Stimulated activated CD4-positive, alpha-beta T cell treated with anti-CD3 and anti-CD28 coated beads, Interleukin-12 subunit alpha, Interleukin-12 subunit beta, amount 100 ng/mL, for 24 hours (primary cell): ENCODE measurements at places on chromosomes 2 and 18.

DNA sequence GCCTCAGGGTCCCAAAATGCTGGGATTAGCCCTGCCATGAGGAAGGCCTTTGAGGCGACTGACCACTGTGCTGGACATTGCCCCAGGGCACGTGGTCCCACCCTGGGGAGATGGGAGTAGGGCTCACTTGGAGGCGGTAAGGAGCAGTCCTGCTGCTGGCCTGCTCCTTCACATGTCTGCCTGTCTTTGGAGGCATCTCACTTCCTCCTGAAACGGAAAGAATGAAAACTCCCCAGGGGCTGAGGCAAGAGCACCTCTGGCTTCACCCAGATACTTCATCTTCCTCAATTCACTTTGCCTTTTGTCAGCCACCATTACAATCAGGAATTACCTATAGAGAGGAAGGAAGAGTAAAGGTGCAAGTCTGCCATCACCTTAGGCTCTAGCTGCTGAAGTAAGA is 59.9 kb upstream of the GATA6 start:
- DNase-seq: no peak

DNA sequence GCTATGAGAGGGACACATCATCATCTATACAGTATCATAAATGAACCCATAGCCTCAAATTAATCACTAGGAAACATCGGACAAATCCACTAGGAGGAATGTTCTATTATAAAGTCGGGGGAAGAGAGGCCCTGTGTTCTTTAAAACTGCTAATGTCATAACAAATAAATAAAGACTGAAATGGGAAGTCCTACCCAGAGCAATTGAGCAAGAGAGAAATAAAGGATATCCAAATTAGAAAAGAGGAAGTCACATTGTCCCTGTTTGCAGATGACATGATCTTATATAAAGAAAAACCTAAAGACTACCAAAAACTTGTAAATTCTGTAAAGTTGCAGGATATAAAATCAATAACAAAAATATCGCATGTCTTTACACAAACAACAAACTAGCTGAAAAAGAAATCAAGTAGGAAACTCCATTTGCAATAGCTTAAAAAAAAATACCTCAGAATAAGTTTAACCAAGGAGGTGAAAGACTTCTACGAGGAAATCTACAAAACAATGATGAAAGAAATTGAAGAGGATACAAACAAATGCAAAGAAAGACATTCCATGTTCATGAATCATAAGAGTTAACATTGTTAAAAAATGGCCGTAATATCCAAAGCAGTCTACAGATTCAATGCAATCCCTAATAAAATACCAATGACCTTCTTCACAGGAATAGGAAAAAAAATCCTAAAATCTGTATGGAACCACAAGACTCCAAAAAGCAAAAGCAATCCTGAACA is 30.6 kb downstream of the RTN4 start:
- no peak for DNase-seq

GRCh38 chr2:207330912-207331311 is 165.2 kb upstream of the KLF7 start:
- DNase-seq: peak; percentile 56

GRCh38 chr18:48475635-48476549 is 62.9 kb upstream of the CTIF start:
- DNase-seq: no peak

DNA sequence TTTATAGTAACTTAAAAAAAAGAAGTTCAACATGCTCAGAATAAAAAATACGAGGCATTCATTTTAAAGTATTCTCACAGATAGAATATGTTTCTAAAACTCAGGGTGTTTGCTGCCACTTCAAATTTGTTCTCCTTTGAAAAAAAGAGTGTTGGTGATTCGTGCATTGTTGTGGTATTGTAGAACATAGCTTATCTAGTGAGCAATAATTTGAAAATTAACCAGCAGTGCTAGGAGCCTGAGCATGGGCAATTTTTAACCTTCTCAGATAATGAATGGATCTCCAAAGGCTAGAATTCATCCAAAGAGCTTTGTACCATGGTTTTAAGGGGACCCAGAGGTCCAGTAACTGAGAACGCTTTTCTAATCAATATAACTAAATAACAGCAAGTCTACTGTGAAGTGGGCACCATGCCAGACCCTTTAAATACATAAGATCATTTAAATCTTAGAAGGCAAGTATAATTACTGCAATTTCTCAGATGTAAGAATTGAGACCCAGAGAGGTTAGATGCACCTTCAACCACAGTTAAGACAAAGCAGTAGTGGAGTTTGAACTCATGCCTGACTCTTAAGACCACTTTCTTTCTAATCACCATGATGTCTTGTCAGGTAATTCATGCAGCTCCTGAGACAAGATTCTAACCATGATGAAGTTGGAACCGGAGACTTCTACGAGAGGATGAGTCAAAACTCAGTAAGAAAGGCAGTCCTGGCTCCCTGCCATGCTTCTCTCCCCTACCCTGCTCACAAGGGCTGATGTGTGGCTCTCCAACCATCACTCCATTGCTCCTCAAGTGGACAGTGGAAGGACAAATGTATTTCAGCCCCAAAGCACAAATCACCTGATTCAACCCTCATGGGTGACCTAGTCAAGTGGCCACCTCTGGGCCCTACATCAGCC is 3.4 kb downstream of the CYRIA start:
- DNase-seq: no peak

DNA sequence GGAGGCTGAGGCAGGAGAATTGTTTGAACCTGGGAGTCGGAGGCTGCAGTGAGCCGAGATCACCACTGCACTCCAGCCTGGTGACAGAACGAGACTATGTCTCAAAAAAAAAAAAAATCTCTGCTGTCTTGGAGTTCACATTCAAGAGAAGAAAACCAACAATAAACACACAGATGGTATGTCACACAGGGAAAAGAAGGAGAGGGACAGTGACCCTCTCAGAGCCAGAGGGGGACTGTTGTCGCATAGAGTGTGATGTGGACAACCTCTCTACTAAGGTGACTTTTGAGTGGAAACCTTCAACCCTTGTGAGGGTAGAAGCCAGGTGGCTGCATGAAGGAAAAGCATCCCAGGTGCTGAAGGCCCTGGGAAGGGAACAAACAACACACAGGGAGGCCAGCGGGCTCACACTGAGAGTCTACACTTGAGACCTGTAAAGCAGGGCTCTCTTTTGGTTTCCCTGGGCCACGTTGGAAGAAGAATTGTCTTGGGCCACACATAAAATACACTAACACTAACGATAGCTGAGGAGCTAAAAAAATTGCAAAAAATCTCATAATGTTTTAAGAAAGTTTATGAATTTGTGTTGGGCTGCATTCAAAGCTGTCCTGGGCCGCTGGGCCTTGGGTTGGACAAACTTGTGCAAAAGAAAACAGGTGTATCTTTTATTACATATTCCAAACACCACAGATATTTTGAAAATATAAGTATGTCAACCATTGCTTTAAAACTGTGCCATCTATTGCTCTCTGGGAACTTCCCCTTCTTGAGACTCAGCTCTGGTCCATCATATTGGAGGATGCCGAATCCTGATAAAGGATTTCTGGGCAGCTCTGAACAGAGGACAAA is 136.0 kb downstream of the DDX1 start:
- DNase-seq: no peak
